Endothelial cell of umbilical vein (primary cell): ENCODE measurements at places on chromosomes 5 and 9.
A peak's percentile ranks its signal among the peaks of the same experiment; 100 is the strongest.

DNA sequence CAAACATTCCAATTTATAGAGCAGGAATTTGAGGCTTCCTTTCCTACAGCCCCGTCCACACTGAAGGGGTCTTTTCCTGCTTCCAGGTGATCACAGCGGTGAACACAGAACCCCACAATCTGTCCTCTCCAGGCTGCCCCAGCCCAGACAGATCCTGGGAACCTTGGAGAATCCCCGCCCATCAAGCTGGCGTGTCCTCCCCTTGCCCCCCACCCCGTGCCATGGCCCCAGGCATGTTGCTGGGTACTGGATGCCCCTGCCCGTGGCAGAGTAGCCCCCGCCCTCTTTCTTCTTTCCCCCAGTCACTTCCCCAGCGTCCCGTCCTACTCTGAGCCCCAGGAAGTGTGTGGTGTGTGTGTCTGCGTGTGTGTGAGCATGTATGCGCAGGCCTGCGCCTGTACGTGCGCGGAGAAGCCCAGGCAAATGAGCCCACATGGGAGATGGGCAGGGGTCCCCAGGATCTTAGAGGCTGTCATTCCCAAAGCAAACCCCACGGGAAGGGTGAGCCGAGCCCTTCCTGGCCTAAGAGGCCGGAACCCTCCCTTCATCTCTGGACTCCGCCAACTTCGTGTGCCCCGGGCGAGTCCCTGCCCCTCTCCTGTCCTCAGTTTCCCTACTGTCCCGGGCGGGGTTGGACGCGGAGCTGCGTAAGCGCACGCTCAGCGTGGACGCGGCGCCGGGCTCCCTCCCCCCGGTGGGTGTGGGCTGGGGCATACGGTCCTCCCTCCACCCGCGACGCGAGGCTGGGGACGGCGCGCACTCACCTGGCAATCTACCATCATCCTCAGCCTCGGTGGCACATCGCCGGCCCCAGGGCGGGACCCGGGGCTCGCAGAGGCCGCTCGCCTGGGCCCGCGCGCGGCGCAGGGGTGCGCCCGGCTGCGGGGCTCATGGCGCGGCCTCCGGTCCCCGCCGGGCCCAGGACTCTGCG is 15.2 kb downstream of the GBGT1 start:
- DNase-seq = peak; percentile 47

DNA sequence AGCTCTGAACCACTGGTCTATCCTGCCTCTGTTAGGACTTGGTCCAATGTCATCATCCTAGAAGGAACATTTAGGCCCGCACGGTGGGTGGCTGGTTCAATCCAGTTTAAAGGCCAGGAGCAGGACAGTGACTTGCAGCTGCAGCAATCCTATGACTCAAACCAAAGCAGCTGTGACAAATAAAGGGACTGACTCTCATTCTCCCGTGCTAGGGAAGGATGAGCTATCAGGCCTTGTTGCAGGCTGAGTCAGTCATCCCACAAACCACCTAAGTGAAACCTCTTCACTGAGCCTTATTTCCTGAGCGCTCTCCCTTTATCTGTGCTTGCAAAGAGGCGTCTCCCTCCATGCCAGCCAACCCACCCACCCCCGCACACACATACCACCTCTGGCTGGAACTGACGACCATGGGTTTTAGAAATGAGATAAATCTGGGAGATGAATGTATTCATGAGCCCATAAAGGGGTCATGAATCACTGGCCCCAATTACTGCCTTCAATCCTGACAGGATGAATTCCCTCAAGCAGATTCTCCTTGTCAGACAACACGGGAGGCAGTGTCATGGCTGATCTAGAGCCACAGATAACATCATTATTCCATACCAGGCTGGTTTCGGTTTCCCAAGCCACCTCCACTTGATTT is 93.4 kb downstream of the KCNIP1 start:
- DNase-seq = no peak

DNA sequence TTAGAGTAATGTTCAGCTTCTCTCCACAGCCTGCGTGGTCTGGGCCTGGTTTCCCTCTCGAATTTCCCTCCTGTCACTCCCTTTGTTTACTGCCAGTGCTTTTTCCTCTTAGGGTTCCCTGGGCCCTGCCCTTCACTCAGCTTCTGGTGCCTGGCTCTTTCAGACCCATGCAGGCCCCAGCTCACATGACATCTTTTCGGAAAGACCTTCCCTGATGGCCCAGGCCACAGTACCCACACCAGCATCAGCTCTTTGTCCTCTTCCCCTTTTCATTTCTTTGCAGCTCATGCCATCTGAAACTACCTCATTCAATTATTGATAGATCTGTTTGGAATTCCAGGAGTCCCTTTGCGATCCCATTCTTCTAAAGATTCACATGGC is 68.1 kb upstream of the ABL1 start:
- no peak for DNase-seq

- peak; percentile 72 for DNase-seq
Observed at GRCh38 chr5:113166852-113167366, 190.3 kb downstream of the DCP2 start.
